ENCODE measurements at places on chromosomes 2 and 18.

- DNase-seq: no peak
Observed at GRCh38 chr2:190094316-190094871, 31.9 kb upstream of the MSTN start.

DNA sequence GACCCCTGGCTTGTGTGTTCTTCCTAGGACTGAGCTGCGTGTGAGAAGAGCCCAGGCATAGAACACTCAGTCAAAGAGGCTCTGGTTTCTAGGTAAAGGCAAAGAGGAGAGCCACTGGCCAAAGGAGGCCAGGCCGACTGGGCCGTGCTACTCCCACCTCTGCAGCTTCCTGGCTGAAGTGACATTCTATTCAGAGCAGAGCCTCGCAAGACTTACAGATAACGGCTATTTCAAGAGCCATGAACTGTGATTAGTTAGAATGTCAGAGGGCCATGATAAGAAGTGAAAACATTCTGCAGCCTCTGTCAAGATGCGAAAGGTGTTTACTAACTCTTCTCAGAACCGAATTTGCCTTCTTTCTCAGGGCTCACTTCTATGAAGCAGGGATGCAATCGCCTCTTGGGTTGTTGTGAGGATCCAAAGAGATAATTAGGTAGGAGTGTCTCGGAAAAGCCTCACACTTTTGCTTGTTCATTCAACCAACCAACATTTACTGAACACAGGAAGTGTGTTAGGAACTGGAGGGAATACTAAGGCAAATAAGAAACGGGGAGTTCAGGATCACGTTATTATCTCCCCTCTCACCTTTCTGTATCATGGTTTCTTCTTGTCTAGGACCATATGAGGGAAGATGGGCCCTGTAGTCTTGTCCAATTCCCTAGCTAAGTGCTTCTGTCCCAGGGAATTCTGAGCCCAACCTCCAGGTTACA is 3.4 kb upstream of the DNAJC5G start:
- DNase-seq: no peak

DNA sequence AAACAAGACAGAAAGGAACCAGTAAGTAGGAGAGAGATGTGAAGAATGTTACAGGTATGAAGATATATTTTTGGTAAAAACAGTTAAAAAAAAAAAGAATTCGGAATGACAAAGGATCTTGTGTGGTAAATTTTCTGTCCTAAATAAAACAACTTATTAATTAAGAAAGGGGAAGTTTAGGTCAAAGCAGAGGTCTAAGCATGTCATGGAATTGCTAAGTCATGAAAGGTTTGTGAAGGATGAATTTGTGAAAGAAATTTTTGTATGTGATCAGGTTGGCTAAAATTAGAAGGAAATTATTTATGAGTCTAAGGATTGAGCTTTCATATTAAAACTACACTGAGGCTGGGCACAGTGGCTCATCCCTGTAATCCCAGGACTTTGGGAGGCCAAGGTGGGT is 11.1 kb upstream of the ALPG start:
- no peak for DNase-seq

DNA sequence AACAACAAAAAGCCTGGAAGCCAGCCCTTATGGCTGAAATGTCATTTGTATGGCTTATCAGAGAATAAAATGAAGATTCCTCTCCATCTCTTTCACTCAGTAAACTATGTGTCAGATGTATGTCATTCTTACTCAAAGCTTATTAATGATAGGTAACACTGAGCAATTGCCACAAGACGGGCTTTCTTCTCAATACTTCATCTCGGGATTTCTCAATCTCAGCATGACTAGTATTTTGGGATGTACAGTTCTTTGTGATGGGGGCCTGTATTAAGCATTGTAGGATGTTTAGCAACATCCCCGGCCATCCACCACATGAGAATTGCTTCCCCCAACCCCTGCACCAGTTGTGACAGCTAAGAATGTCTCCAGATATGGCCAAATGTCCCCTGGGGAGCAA is 80.2 kb downstream of the MREG start:
- no peak for DNase-seq

GRCh38 chr2:188622601-188623260 is 331.1 kb downstream of the GULP1 start:
- DNase-seq: no peak

- no peak for DNase-seq
Observed at GRCh38 chr18:6273423-6273822, 141.3 kb downstream of the L3MBTL4 start.

DNA sequence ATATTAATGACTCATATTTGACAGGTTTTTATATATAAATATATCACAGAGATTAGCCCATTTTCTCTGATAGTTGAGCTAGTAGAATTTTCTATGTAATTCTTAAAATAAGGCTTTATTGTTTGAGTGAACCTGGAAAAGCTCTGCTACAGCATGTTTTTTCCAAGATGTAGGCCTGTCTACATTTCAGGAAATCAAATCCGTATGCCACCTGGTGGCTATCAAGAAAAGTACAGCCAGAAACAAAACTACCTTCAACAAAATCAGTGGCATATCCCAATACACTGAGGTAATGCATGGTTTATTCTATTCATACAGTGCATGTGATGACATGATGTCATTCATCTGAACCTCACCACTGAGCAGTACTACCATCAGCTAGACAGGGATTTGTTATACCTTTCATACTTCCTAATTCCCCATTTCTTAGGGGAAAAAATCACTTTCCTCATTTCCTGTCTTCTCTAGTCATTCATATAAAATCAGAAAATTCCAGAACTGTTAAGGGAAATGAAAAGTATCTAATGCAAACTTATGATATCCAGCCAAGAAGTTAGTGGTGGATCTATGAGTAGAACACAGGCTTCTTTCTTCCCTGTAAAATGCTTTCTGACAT is 310.4 kb upstream of the SYT4 start:
- peak; percentile 29 for DNase-seq

DNA sequence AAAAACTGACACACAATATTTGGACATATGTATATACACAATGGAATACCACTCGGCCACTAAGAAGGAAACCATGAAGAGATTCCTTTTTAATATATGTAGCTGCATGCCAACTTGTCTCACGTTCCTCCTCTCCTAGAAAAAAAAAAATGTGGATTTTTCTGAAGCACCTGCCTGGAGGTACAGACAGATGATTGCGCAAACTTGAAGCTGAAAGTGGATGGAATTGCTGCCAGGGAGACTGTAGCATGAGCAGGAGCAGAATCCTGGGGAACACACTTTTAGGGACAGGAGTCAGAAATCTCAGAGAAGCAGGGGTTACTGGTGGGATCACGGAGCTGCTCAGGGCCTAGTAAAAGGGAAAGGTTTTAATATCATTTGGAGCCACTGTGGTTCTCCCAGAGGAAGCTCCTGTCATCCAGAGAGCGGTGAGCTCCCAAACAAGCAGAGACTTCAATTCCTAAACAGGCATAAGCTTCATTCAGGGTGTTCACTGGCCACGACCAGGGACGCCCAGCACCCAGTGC is 640 bp upstream of the SPR start:
- no peak for DNase-seq

- DNase-seq: no peak
Observed at GRCh38 chr2:183079139-183079775, 710 bp downstream of the DUSP19 start.

- no peak for DNase-seq
Observed at GRCh38 chr2:166090346-166090745, 37.5 kb downstream of the SCN1A start.

DNA sequence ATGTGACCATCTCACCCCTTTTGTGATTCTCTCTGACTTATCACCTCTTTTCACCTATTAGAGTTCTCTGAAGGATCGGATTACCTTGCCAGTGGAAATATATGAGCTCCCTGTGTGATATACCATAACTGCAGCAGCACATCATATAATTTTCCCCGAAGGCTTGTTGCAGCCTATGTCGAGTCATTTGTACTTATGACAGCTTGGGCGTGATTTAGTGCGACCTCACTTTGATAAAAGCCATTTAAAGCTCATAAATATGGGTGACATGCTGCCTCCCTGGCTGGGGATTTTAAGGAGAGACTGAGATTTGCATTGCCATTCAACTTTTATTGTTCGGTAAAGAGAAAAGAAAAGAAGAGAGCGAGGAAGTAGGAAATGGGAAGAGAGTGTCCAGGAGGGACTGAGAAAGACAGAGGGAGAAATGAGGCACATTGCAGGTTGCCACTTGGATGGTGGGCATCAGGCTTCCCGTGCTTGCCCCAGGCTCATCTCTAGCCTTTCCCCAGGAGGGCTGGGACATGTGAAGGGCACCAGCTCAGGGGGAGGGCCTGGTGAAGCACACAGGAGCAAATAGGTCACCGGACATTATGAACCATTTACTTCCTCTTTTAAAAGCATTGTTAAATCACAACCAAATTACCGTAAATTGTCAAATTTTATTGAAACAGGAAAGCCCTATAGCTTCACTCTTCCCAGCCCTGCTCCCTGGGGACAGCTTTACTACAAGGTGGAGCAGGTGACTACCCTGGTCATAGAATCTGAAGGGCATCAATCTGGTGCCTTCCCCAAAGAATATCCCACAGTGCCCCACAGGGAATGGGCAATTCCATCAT is 161.3 kb downstream of the SETBP1 start:
- DNase-seq: no peak

- no peak for DNase-seq
Observed at GRCh38 chr2:15050483-15050882, 418.0 kb downstream of the LRATD1 start.

DNA sequence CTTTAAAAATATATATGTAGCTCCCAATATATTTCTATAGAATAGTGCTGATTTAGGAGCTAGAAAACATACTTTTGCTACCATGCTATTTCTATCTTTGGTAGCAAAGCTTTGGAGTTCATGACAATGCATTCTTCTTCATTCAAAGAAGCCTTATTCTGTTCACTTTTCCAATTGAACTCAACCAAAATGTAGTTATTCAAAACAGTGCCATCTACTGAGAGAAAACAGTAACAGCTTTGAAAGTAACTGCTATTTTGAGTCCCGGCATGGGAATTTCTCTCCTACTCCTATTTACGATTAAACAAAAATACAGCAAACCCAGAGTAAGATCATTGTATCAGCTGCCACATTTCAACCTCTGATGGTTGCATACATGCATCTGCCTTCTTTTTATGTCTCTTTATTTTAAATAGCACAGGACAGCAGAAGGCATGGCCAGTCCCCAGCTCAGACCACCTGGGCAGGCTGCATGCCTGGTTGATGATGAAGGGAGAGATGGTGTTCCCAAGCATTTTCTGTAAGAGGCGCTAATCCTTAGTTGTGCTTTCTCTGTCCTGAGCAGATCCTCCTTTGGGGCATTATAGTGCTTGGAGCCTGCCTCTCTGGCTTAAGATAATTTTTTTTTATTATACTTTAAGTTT is 69.7 kb upstream of the SULT1C3 start:
- no peak for DNase-seq
